ENCODE measurements at places on chromosomes 4 and X.

DNA sequence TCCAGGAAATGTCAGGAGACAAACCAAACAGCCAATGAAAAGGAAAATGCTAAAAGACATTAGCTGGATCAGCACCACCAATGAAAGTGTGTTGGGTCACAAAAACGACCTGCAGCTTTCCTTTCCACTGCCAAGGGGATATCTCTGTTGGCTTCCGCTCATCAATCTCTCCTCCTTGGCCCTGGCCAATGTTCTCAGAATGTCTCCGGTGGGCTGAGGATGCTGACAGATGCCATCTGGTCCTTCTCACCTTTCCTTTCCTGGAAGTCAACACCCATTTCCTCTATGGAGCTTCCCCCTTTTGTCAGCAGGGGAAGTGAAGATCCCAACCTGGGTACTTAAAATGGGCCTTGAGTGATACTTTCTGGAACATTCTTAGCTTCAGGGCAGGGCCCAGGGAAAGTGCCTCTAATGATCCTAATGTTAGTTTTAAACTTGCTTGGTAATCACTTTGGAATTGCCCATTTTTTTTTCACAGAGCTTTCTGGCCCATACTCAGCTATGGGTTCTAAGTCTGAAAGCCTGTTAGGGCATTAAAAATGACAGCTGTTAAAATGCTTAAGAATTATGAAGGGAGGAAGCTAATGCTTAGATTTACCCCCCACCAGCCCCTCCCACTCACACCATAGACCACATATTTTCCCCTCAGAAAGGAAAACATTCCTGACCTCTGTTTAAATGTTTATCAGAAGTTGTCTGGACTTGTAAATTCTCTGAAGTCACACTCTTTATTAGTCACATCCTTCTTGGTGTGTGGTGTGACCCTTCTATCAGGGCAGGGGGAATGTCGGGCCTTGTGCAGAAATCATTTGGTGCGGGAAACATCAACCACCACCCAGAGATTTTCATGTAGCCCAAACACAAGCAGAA, 29.2 kb downstream of the IGFBP7 start:
- no peak for DNase-seq

GRCh38 chr4:112120021-112120420, 25.2 kb upstream of the FAM241A start:
- DNase-seq = no peak

DNA sequence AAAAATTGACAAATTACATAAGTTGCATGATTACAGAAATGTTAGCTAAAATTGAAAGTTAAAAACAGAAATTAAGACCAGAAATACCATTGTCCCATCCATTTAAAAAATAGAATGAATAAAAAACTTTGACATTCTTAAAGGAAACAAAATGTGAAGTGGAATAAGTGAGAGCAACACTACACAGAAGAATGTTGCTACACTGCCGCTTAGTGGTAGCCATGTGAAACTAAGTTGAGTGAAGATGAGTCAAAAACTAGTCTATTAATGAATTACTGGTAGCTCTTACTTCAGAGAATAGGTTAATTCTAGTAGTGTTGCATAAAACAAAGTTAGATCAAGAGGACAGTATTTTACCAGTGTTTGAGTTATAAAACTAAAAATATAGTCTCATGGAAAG, 571.0 kb upstream of the KLHL4 start:
- no peak for DNase-seq

DNA sequence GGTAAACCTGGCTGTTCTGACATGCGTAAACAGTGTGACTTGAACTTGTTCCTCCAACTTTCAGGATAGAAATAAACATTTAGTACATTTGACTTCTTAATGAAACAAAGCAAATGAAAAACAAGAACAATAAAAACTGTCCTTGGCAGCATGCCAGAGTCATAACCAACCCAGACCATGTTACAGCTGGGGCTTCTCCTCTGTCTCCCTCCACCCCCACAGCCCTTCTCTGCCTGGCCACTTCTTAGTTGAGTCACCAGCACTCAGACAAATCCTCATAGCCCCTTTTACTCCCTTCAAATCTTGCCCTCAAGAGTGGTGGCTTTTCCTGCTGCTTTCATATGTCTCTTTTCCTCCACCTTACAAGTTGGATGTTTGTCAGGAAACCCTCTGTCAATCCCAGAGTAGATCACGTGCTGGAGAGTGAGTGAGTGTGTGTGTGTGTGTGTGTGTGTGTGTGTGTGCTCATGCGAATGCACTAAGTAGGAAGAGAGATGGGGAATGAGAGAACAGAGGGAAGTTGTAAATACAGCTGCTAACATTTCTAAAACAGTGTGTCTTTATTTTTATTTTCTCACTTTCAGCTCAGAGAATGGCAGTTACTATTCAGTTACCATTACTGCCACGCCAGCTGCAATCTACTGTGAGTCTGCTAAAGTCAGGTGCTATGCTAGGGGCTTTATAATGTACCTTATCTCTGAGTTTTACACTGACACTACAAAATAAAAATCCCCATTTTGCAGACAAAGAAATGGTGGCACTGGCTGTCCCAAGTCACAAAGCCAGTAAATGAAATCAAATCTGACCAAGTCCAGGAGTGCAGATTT, 15.0 kb downstream of the SCARB2 start:
- peak; percentile 80 for DNase-seq

DNA sequence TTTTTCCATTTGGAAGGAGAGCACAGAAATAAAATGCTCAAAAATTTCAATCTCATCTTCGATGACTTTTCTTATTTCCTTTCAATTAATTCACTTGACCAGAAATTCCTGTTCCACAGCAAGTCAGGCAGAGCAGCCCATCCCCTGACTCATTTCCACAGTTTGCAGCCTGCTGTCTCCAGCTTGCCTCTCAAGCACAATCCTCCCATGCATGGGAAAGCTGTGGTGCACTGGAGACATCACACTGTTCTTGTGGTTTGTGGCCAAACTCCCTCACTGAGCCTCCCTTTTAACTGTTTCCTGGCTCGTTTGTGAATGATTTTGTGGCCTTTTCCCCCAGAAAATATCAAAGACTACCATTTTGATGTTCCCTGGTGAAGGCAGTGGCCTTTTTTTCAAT, 114.0 kb upstream of the ENPEP start:
- DNase-seq = no peak

DNA sequence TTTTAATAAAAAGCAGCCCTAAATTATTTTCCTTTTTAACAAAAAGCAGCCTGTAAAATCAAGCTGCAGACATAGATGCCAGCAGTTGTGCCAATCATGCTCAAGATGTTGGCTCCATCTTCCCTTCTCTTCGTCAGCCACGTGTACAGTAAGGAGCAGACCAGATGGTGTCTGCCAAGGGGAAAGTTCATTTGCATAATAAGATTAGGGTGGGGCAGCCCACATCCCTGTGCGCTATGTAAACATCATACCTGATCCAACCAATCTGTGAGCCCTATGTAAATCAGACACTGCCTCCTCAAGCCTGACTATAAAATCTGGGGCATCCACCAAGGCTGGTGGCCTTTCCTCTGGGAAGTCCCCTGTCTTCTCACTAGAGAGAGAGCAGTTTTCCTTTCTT, 23.1 kb upstream of the C1GALT1C1 start:
- no peak for DNase-seq
